ENCODE measurements at places on chromosomes 1 and 21.

DNA sequence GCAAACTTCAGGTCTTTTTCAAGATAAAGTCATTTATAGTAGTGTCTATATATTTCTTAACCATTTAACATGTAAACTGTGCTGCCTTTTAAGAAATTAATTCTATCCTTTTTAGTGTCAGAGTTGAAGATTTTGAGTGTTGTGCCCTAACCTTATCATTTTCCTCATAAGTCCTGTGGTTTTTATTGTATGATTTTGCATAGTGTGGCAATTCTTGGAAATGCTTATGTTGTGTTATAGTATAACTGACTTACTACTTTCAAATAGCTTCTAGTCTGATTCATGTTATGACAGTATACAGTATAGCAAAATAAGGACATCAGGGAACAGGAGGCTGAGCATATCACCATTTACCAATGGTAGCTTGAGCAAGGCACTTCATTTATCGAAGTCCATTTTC is 99.1 kb downstream of the PTBP2 start:
- DNase-seq, result no peak

GRCh38 chr21:15014221-15014620 is 50.6 kb downstream of the NRIP1 start:
- DNase-seq, result peak; percentile 57

DNA sequence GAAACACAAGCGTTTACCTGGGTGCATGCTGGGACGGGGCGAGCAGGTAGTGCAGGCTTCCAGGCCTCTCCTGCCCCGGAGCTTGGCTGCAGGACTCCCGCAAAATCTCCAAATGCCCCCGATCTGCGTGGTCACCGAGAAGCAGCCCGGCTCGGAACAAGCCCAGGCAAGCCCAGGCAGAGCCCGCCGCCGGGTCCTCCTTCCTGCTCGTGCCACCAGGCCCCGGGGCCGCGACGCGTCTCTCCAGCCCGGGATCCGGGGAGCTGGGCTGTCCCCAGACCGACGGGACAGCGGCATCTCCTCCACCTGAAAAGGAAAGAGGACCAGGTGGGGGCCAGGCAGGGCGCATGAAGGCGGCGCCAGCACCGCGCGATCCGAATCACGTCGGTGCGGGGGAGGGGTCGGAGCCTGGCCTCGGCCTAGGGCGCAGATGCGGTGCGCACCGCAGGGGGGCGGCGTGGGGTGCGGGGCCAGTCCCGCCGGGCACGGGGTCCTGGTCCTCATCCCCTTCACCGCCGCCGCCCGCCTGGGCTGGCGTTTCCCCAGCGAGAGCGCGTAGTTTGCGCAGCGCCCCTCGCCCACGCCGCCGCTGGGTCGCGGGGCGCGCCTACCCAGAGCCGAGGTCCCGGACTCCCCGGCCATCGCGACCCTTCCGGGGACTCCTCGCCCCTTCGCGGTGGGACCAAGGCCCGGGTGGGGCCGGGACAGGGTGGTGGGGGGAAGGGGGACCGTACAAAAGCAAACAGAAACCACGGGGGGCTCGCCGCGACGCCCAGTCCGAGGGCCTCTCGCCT is 52.4 kb upstream of the H6PD start:
- DNase-seq, result peak; percentile 62

GRCh38 chr1:5053744-5054143 is 399.3 kb downstream of the AJAP1 start:
- DNase-seq, result no peak

- DNase-seq, result no peak
These were observed 14.3 kb downstream of the RNF207 start for GRCh38 chr1:6220236-6220635.

DNA sequence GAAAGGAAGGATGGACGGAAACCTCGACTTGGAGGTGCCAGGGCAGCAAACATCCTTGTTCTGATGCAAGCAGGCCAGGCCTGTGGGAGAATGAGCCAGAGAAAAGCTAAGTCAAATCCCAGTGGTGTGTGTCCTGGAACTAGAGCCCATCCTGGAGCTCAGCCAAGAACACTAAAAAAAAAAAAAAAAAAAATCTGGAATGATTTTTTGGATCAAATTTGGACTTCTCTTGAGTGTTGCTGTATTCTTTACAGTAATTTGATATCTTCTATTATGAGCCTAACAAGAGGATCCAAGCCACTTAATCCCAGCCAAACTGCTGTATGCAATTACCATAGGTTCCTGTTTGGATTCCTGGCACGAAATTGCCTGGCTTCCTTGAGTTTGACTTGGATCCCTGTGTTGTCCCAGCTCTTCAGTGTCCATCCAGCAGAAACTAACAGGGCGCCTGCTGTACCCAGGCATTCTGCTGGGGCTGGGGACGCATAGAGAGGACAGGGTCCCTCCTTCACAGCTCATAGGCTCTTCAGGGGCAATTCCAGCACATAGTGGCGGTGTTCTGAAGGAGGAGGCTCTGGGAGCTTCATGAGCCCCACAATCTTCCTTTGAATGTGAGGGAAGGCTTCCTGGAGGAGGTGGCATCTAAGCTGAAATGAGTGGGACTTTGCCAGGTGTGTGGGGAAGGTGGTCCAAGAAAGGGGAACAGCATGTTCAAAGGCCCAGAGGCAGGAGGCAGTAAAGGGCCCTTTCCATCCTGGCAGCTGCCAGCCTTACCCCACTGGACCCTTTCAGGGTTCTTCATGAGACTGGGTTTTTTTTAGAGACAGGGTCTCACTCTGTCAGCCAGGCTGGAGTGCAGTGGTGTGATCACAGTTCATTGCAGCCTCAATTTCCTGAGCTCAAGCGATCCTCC is 24.7 kb downstream of the EPHX1 start:
- DNase-seq, result peak; percentile 27

DNA sequence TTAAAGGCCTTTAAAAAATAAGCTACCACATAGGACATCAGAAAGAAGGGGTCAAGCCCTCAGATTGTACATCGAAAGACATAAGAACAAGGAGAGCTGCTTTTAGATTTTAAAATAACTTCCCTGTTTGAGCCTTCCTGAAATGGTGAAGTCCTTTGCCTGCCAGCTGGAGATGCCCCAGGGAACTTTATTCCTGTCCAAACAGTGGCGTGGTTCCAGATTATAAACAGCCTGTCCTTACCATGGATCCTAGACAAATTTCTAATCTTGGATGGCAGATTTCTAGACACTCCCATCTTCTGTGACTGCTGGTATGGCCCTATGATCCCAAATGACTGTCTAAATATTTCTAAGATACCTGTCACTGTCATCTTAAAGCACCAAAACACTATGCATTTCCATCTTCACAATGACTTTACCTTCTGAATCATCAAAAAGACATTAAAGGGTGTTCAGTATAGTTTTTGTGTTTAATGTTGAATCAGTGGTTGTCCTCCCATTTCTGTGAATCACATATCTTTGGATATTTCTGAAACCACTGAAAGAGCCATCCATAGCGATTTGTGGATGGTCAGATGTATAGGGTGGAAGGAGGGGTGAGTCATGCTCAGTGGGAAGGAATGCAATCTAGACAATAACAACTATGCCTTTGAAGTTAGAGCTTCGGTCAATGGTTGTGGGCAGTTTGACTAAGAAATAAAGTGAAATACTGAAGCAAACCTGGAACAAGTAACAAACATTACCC is 23.2 kb downstream of the ILDR2 start:
- peak; percentile 73 for DNase-seq

DNA sequence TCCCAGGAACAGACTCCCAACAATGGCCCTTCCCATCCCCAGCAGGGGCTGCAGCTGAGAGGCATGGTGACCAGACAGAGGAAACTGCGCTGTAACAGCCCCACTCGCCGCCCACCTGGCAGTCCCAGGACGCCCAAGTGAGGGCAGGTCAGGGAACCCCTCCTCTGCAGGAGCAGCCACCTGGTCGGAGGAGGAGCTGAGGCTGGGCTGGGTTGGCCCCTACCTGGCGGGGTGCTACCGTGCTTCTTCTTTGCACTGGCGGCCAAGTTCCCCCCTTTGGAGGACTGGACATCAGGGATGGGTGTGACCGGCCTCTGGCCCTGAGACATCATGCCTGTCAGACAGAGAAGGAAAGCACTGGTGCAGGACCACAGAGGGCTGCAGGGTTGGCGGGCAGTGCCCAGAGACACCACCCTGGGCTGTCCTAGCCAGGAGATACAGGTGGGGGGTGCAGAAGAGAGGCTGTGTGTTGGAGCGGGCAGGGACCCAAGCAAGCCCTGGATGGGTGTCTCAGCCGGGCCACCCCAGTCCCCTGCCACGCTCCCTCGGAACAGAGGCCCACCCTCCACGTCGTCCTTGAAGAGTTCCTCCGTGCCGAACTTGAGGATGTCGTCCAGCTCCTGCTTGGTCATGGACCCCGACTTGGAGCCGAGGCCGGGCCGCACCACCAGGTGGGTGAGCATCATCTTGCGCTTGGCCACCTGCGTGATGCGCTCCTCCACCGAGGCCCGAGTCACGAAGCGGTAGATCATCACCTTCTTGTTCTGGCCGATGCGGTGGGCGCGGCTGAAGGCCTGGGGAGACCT is 51.6 kb downstream of the CHD5 start:
- no peak for DNase-seq

- DNase-seq, result no peak
These were observed 12.3 kb downstream of the RD3 start for GRCh38 chr1:211479624-211480023.

- DNase-seq, result peak; percentile 90
These were observed 14.4 kb upstream of the PPP1R15B start for GRCh38 chr1:204426035-204426436.

GRCh38 chr1:245512980-245513578 is 358.3 kb downstream of the KIF26B start:
- DNase-seq, result peak; percentile 16

Data from iris pigment epithelial cell (primary cell).